ENCODE measurements at places on chromosomes 11 and 22.

DNA sequence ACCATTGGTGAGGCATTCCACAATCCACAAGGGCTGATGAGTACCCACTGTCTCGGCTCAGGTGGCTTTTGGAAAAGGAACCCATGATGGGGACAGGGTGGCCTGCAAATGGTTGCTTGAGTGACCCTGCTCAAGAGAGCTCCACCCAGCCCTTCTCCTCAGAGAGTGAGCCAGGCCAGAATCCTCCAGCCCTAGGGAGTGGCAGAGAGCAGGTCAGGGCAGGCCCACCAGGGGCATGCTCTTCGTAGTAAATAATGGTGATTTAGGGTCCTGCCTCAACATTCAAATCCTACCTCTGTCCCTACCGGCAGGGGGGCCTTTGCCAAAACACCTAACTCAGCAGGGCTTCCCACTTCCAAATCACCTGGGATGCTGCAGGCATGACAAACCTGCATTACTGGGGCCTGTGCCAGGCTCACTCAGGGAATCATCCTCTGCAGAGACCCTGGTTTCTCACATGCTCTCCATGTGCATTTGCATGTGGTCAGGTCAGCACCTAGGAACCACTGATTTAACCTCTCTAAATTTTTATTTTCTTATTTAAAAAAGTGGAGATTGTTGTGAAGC lies 17.3 kb upstream of the TP53I11 start:
- no peak for DNase-seq

- no peak for DNase-seq
Measured at GRCh38 chr22:33076343-33076742, 18.2 kb upstream of the SYN3 start.

- DNase-seq, result no peak
Measured at GRCh38 chr22:17888855-17889254, 114.6 kb upstream of the BID start.

GRCh38 chr11:122156940-122157382 lies 40.9 kb upstream of the BLID start:
- DNase-seq, result no peak

DNA sequence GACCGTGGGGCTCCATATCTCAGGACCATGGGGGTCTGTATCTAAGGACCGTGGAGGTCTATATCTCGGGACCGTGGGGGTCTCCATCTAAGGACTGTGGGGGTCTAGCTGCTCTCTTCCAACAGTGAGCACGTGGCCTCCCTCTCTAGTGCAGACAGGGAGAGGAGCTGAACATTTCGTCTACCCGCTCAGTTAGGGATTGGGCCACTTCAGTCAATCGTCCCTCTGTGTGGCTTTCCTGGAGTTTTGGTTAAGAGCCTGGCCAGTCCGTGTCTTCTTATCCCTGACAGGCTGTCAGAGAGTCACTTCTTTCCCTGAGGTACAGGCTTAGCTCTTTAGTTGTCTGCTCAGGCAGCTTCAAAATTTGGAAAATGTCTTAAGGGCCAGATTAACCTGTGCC lies 3.1 kb downstream of the KRTAP5-1 start:
- no peak for DNase-seq
